ENCODE measurements at places on chromosomes 11 and 22. TPM values are rescaled to one million over a fixed set of nuclear protein-coding genes. Genes with fewer than 3 reads are reported as not detected.

The CALCA gene
- not detected for total RNA-seq

The ADAMTS8 gene
- 0.31 TPM for total RNA-seq

The OR52A5 gene
- not detected for total RNA-seq

The FIBIN gene
- total RNA-seq = not detected

The ZNF214 gene
- total RNA-seq = 2.4 TPM

The RASD2 gene
- total RNA-seq = not detected

The MS4A6A gene
- not detected for total RNA-seq

The MS4A4A gene
- not detected for total RNA-seq

The PHF21B gene
- total RNA-seq = 4.6 TPM

The DEPDC7 gene
- total RNA-seq = 0.74 TPM

The ENTHD1 gene
- total RNA-seq = not detected

The ELMOD1 gene
- total RNA-seq = 0.51 TPM

The CECR2 gene
- total RNA-seq = 65.3 TPM

The OR2AG2 gene
- 0.26 TPM for total RNA-seq

The OOSP1 gene
- total RNA-seq = 0.38 TPM

The OR52I1 gene
- not detected for total RNA-seq

The KCNQ1OT1 gene
- total RNA-seq = 1.2 TPM

The PLEKHA7 gene
- total RNA-seq = 8.2 TPM

The VPREB3 gene
- total RNA-seq = not detected

The OMP gene
- total RNA-seq = not detected

The CCDC87 gene
- total RNA-seq = 0.54 TPM

The OR56A1 gene
- total RNA-seq = 0.03 TPM

The TRIM49B gene
- total RNA-seq = not detected

The DBX1 gene
- not detected for total RNA-seq

The ETS1 gene
- total RNA-seq = 309 TPM

The OR2AG1 gene
- total RNA-seq = not detected

The NAGA gene
- total RNA-seq = 26.0 TPM

The FAM83F gene
- 3.5 TPM for total RNA-seq

The DDX25 gene
- 7.5 TPM for total RNA-seq

The ADM2 gene
- total RNA-seq = 0.36 TPM

The PANX3 gene
- 0.21 TPM for total RNA-seq

The APBB1 gene
- total RNA-seq = 43.6 TPM

The EPS8L2 gene
- 8.0 TPM for total RNA-seq

The SGSM1 gene
- total RNA-seq = 2.4 TPM

The EIF3L gene
- 732 TPM for total RNA-seq

The RBMXL2 gene
- not detected for total RNA-seq

The CNIH2 gene
- 1.9 TPM for total RNA-seq

The MFRP gene
- total RNA-seq = 0.13 TPM

The C11orf21 gene
- 0.13 TPM for total RNA-seq

The PRODH gene
- 1.8 TPM for total RNA-seq

The MRPL40 gene
- 19.9 TPM for total RNA-seq

The GSTT2 gene
- total RNA-seq = not detected

The SCN3B gene
- 34.1 TPM for total RNA-seq

The TRIM34 gene
- 0.64 TPM for total RNA-seq

The SCGB2A2 gene
- not detected for total RNA-seq

The CHCHD10 gene
- total RNA-seq = 55.8 TPM

The CARNS1 gene
- not detected for total RNA-seq
